ENCODE measurements at places on chromosomes 16 and 17.

GRCh38 chr17:43423777-43424455, 25.1 kb downstream of the ARL4D start:
- DNase-seq = no peak

- peak; percentile 97 for DNase-seq
These were observed 10.6 kb upstream of the HOXB2 start for GRCh38 chr17:48555258-48556228.

GRCh38 chr17:78239489-78239931, 8.1 kb downstream of the TMEM235 start:
- DNase-seq = no peak

DNA sequence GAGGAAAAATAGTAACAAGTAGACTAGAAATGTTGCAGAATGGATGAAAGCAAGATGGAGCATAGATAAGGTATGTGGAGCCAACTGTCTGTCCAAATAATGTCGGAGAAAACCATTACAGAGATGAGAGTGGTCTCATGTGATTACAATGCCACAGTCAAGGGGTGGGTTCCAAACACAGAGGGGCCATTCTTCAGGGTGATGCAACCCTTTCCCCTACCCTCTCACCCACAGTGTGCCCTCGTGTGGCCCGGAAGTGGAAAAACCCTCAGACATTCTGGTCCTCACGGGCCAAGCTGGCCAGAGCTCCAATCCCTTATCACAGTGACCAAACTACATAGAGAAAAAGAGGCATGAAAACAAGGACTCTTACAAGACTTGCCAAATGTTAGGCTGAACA, 17.7 kb upstream of the HS3ST3A1 start:
- peak; percentile 8 for DNase-seq

- no peak for DNase-seq
These were observed 56.7 kb downstream of the METRNL start for GRCh38 chr17:83136156-83136555.

DNA sequence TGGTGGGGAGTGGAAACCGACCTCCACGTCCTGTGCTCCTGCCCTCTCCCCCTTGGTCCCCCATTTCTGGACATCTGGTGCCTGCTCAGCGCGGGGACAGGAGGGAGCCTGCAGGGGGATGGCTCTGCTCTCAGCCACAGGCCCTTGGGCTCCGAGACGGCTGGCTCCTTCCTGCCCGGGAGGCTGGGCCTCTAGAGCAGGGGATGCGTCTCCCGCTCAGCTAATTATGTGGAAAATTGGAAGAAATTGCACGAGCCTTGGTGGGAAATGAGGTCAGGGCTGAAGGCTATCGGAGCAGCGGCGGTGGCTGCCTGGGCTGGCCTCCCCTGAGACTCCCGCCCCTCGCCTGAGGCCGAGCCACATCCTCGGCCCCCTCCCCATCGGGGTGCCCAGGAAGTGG, 154.6 kb upstream of the CIBAR2 start:
- DNase-seq = no peak

GRCh38 chr17:7179317-7180254, at the start of gene ASGR1:
ASGR1 (minus strand) TSS chr17:7179370; CDS start chr17:7178563, 807 bp downstream.
- DNase-seq = no peak

DNA sequence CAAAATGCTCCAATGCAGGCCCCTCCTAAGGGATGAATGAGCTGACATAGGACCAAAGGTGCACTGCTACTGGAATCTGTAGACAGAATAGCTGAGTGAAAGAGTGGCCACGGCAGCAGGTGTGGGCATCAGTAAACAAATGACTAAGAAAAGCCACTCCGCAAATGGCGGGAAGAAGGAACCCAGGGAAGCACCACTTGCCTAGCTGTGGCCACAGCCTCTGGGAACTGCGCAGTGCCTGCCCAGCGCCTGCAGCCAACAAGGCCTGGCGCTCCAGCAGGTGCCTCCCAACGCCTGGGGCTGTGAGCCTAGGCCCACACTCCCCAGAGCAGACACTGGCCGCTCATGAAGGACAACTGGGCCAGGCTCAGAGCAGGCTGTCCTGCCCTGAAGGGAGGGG, 11.8 kb downstream of the PEMT start:
- DNase-seq = no peak

GRCh38 chr17:50219342-50219741, 17.9 kb upstream of the COL1A1 start:
- no peak for DNase-seq
